HepG2 (cell line): ENCODE measurements at places on chromosomes 4 and X.

- DNase-seq: peak; percentile 7
These were observed 12.2 kb downstream of the ITIH6 start for GRCh38 chrX:54785901-54786300.

DNA sequence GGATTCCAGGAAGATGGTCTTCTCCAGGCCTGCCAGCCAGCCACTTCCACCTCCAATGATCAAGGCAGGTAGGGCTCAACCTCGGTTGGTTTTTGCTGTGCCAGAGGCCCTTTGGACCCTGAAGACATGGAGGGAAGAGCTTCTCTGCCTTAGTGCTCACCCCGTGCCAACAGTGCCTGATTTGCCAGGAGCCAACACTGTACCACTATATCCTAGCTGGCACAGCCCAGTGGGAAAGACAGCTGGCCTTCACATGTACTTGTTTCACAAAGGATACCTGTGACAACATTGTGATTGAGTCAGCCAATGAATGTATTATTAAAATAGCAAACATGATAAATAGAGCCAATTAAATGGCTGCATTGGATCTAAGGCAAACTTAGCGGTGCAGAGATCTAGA is 51.9 kb upstream of the PRPS1 start:
- DNase-seq: no peak

- DNase-seq: no peak
These were observed 90.8 kb downstream of the DCTD start for GRCh38 chr4:182826391-182826790.

DNA sequence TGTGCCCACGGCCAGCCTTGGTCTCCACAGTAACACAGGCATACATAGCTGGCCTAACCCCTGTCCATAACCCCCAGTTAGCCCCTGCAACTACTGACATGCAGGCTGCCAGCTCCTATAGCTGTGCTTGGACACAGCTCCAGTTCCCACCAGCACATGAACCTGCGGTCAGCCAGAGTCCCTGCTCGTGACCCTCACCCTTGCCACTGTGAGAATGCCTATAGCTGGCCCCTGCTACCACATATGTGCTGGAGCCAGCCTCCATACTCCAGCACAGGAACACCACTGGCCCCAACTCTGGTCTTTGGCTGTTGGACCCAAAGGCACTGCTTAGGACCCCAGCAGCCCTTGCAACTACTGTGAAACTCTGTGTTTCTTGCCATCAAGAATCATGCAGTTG is 930.9 kb downstream of the ADGRL3 start:
- DNase-seq: no peak

GRCh38 chrX:144810539-144810938 is 436.8 kb upstream of the SPANXN1 start:
- no peak for DNase-seq

DNA sequence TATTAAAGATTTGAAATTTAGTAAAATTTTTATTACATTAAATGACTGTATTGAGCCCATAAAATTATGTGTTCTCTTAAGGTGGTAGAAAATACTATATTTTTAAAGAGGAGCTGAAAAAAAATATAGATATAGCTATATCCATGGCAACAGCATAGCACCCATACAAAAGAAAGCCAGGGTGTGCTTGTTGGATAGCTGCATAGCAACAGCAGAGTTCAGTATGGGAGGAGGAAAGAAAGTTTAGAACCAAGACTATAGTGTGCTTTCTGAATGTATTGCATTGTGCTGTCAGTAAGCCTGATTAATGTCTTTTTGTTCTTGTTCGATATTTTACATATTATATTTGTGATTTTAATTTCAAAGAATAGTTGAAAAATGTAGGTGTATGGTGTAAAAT is 78.4 kb downstream of the GRID2 start:
- DNase-seq: no peak

DNA sequence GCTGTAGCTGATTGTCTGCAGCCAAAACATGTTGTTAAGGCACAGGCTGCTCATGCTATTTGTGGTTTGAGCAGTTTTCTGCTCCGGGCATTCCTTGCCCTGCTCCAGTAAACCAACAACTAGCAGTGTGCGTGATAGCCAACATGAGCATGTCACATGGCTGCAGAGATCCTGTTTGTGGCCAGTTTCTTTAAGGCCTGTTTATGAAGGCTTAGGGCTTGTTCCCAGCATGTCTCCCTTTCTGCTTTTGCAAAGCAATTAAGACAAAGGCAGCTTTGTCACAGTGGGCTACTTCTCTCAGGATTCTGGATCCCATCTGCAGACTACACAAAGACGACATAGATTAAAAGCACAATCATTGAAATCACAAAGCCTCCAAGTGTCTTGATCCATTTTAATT is 160.5 kb downstream of the ZNF518B start:
- no peak for DNase-seq

- no peak for DNase-seq
These were observed 2.2 kb downstream of the NEXMIF start for GRCh38 chrX:74922922-74923543.

DNA sequence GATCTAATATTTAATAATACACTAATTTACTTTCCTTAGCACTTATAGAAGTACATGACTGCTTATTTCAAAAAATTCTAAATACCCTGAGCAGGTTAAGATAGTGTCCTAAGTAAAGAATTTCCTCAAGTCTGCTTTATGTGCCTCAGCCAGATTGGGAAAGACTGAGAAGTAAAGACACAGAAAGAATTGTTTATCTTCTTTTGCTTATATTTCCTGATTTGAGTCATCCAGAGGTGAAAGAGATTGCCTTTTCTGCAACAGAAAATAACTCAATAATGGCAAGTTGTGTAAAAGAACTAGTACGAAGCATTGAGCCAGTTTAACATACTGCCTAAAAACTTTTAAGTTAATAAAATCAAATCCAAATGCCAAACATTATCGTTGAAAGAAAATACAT is 45.0 kb downstream of the NAF1 start:
- no peak for DNase-seq

DNA sequence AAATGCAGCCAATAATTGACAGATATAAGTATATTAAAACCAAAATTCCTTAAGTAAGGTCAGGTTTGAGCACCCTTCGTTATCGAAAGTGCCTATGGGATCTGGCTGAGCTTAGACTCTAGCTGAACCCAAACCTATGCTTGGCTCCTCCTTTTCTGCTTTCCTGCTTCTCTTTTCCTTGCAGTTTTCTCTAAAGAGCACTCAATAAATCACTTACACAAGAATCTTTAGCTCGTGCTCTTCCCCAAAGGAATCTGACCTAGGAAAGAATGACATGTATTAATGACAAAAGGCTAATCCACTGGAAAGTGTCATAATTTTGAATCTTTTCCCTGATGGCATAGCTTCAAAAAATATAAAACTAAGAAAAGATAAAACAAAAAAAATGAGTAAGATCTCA is 282.7 kb downstream of the DKK2 start:
- DNase-seq: no peak

- DNase-seq: no peak
These were observed 132.4 kb downstream of the IL1RAPL1 start for GRCh38 chrX:28719620-28720019.

DNA sequence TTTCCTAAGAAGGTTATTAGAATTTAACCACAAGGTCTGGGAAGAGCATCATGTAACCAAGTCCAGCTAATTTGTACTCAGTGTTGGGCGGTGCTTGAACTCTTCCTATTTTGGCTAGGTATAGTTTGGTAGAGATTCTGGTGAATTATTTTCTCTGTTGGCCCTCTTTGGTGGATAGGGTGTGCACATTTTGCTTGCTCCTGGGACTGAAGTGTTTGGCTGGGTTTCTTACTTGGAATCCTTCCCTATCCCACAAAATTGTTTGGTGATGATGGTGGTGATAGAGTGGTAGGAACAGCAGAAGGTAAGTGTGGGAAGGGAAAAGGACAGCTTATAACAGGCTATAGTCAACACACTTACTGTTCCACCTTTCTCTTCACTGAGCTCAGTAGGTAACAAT is 194.8 kb upstream of the GPC4 start:
- no peak for DNase-seq

- DNase-seq: no peak
These were observed 3.4 kb upstream of the HOPX start for GRCh38 chr4:56684320-56685050.

DNA sequence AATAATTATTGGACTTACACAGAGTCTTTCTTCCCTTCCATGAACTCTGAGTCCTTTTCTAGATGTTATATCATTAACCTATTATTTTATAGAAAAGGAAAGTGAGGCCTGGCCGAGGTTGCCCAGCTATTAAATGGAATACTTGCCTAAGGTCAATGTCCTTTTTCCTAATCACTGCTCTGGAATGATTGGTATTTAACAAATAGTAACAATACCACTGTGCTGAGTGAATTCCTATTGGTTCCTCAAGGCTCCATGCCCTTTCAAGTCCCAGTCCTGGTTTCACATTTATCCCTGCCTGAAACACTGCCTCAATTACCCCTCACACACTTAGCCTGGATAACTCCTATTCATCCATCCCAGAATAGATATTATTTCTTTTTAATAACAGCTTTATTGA is 6.2 kb downstream of the TCEAL9 start:
- DNase-seq: peak; percentile 75

GRCh38 chr4:70895405-70895804 is 6.8 kb upstream of the MOB1B start:
- peak; percentile 26 for DNase-seq

GRCh38 chr4:184643731-184644130 is 5.5 kb downstream of the CASP3 start:
- DNase-seq: no peak

- no peak for DNase-seq
These were observed 1608.7 kb downstream of the STIM2 start for GRCh38 chr4:28469387-28469786.

- DNase-seq: no peak
These were observed 318.6 kb downstream of the OPHN1 start for GRCh38 chrX:68114573-68115129.

DNA sequence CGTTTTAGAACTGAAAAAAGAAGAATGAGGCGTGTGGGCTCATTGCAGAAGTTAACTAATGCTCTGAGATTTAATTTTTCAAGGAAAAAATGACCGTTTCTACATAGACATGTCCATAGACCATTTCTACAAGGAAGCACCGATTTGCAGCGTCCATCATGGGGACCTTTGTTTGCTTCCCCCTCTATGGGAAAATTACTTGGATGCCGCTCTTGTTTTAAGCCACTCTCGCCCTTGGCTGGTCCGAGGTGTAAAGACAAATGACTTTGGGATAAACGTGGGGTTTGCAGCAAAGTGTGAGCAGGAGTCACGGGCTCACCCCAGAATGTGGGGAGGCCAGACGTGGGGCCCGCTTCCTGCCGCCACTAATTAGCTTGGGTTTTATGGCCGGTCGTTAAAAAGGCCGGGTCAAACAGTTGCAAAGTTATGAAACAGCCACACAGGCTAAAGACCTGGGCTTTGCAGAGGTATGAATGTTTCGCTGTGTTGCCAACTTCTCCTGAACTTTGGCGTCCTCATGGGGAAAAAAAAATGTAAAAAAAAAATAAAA is 235.9 kb downstream of the SHOX start:
- DNase-seq: no peak

GRCh38 chr4:109072595-109072994 is 229.9 kb downstream of the COL25A1 start:
- no peak for DNase-seq

DNA sequence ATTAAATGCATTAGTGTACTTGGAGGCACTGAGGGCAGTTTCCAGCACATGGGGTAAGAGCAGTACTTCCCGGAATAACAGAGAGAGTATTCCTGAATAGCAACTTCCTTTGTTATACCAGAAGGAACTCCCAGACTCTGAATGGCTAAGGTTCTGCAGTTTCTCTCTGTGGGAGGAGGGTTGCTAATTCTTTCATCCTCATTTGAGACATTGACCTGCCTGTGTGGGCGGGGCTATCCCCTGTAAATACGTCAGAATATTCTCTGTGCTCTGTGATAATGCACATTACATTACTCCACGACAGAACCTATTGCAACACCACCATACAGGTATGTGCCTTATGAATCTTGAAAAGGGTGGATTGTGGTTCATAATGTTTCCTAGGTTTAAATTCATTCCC is 52.7 kb downstream of the SPINK2 start:
- no peak for DNase-seq

DNA sequence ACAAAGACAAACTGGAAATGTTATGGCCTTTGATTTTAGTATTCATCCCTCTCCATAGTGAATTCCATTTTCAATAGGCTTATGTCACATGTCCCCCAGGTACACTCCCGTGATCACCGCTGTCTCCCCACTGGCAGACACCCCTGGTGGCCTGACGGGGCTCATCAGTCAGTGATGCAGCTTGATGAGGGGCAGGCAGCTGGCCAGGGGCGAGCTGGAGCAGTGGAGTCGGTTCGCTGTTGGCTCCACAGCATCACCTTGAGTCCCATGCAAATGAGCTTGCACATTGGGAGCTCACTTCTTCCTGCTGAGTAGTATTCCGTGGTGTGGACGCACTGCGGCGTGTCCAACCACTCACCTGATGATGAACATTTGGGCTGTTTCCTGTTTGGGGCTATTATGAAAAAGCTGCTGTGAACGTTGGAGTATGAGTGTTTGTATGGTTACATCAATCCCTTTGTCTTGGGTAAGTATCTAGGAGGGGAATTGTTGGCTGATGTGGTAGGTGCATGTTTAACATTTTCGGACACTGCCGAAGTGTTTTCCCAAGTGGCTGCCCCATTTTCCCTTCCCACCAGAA is 5.2 kb downstream of the TREX2 start:
- DNase-seq: no peak

- no peak for DNase-seq
These were observed 95.8 kb downstream of the FAM53A start for GRCh38 chr4:1588306-1588705.

GRCh38 chrX:94721386-94721785 is 1047.4 kb downstream of the FAM133A start:
- DNase-seq: no peak

DNA sequence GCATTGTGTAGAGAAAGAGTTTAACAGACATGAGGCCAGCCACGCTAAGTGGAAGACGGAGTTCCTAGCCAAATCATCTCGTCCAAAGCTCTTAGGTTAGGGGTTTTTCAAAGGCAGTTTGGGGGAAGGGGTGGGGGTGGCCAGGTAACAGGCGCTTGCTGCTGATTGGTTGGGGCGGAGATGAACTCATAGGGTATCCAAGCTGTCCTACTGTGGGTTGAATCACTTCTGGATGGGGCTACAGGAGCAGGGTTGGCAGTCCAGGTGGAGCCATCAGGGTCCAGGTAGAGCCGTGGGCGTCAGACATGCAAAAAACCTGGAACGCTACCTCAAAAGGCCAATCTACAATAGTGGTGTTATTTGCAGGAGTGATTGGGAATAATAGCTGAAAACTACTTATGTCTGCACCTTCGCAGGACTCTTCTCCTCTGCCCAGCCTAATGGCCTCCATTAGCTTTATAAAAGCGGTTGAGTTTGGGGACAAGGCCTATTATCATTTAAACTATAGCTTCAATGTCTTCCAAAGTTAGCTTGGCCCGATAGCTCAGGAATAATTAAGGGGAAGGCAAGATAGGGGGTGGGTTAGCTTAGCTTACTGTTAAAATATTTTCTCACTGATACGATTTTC is 579.6 kb downstream of the NLGN4X start:
- DNase-seq: no peak

DNA sequence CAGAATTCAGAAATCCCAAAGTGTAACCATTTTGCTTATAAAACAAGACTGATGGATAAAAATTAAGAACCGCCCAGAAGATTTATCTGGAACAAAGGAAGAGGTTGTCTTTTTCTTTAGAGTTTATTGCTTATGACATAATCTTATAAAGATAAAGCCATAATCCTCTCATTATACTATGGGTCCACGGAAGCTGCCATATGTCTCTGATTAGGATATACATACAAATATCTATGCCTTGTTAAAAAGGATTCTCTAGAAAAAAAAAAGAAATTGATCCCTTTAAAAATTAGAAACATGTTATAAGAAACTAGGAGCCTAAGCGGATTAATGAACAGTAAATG is 70.5 kb downstream of the RELL1 start:
- DNase-seq: no peak

- DNase-seq: no peak
These were observed 275.9 kb upstream of the VCX3A start for GRCh38 chrX:6810776-6811175.
